ENCODE measurements at places on chromosomes 6 and 20.

- DNase-seq: no peak
Measured at GRCh38 chr20:32520927-32521203, 64.3 kb downstream of the NOL4L start.

- DNase-seq: no peak
Measured at GRCh38 chr6:140020207-140020791, 645.9 kb upstream of the CITED2 start.

DNA sequence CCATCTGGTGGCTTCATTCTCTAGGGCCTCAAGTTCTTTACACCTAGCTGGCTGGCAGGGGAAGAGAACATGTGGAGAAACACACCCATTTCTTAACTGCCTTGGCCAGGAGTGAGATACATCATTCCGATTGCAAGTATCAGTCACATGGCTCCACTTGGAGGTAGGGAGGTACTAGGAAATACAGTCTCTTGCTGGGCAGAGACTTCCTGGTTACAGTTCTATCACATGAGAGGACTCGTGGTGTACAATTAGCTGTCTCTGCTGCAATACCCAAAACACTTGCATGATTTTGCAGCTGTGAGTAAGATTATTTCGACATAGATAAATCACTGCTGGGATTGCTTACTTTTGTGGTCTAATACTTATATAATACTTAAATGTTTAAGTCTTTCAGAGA, 51.1 kb downstream of the GTF2H5 start:
- no peak for DNase-seq

- DNase-seq: no peak
Measured at GRCh38 chr6:128508588-128509296, 11.7 kb downstream of the PTPRK start.

- DNase-seq: no peak
Measured at GRCh38 chr6:17240803-17241500, 40.2 kb upstream of the RBM24 start.

DNA sequence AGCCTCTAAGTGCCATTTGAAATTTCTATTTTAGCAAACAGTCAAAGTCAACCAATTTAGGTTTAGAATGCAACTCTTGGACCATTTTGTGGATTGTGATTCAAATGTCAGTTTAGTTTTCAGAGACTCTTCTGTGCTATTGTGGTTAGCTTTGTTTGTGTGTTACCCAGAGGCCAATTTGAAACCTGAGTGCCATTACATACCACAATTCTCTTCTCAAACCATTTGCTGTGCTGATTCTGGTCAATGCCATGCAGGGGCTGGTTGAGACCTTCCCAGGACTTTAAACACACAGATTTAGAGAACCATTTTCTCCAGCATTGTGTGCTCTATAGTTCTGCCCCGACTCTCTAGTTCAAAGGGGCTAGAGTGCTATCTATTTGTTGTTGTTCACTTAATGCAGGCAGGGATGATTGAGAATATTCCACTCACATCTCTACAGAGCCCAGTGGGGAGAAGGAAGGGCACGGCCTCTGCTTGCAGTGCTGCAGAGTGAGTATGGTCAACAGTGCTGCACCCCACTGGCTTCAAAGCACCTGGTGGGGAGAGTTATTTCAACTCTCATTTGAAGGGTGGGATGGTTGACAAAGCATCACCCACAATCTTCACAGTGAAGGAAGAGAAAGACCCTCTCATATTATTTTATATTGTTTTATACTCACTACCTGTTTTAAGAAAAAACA, 738.2 kb downstream of the COL12A1 start:
- no peak for DNase-seq
